Progenitor cell of endocrine pancreas (in vitro differentiated cells): ENCODE measurements at places on chromosomes 6 and 20.

GRCh38 chr20:31617432-31618104 is 12.5 kb downstream of the ID1 start:
- no peak for DNase-seq

GRCh38 chr6:14705841-14706377 is 540.0 kb upstream of the JARID2 start:
- no peak for DNase-seq

- no peak for DNase-seq
These were observed 330.5 kb downstream of the TFAP2A start for GRCh38 chr6:10084111-10084986.

DNA sequence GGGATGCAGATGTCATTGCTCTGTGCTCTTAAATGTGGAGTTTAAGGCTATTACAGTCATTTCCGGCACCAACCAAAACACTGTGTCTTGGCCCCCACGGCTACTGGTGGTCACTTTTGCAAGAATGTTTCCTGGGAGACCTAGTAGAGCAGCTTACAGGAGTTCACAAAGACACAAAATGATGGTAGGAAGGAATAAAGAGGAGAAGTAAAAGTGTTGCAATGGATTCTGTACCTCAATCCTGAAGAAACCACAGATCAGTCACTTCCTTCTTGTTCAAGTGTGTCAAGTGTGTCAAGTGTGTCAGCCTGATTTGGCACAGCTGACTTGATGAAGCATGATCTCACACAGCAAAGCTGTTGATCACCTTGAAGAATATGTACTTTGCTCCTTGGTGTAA is 344.0 kb downstream of the PLCB1 start:
- no peak for DNase-seq

DNA sequence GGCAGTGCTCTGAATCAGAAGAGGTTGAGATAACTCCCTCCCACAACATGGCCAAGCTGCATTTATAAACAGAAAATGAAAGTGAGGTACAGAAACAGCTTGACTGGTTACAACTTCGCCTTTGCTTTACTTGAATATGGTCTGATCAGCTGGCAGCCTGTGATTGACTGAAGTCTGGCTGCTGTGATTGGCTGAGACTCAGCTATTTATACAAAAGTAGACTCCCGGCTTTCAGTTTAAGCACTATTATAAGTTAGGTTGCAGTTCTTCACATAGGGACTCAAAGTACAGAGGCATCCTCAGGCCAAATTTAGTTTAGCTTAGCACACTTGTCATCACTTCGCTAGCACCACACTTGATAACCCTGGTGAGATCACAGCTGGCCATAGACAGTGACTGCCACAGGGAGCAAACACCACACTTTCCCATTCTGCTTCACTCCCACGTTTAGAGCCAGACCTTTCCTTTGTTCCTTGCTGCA is 362.6 kb downstream of the EPM2A start:
- no peak for DNase-seq

DNA sequence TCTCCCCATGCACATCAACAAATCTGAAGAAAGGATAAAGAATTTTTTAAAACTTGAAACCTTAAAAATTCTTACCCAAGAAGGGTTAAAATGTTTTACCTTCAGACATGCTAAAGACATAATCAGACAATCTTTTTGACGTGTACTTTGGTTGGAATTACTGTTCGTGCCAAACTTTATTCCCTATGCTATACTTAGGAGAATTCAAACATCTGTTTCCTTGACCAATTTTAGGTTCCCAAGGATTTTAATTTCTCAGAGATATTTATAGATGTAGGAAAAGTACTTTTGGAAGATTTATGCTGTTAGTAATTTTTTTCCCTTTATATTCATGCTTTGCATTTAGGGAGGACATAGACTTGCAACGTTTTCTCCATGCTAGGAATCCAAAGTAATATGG is 108.4 kb downstream of the AFG1L start:
- no peak for DNase-seq

GRCh38 chr6:1705183-1705582 is 95.5 kb downstream of the FOXC1 start:
- no peak for DNase-seq

DNA sequence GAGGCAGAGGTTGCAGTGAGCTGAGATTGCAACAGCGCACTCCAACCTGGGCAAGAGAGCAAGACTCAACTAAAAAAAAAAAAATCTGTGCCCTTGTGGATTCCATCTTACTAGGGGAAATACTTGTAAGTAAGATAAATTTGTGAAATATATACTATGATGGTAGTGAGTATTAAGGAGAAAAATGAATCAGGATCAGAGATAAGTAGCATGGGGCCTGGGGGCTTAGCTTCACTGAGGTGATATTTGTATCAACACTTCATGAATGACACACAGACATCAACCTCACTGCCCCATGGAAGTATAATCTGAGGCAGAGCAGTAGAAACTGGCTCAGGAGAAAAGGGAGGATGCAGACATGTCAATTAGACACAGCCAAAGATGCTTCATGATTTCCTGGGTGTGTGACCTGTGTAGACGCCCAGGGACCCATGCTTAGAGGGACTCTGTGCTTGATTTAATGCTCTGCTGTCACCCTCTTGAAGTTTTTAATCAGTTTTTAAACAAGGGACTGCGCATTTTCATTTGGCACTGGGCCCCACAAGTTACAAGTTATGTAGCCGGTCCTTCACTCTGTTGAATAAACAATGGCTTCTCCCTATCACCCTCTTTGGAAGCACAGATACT is 41.9 kb downstream of the PCNA start:
- DNase-seq = no peak

GRCh38 chr20:52103913-52104545 is 87.5 kb downstream of the ZFP64 start:
- DNase-seq = no peak

DNA sequence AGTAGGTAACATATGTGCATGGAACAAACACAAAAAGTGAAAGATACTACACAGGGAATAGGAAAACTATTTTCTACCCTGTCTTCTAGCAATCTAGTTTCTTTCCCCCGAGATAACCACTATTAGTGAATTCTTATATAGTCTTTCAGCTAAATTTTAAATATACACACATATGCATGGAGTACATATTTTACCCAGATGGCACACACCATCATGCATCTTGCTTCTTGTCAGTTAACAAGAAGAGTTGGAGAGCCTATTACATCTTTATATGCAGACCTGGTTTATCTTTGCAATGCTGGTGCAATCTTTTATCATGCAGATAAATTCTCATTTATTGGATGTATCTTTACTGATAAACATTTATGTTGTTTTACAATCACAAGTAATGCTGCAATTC is 100.4 kb downstream of the OTOR start:
- DNase-seq = no peak
